ENCODE measurements at places on chromosomes 7 and 10.

- no peak for DNase-seq
These were observed 49.5 kb downstream of the GNAI1 start for GRCh38 chr7:80183900-80184685.

- DNase-seq = no peak
These were observed 92.9 kb downstream of the SMURF1 start for GRCh38 chr7:99050971-99051370.

- DNase-seq = no peak
These were observed 29.9 kb downstream of the TCF7L2 start for GRCh38 chr10:112979927-112980326.

DNA sequence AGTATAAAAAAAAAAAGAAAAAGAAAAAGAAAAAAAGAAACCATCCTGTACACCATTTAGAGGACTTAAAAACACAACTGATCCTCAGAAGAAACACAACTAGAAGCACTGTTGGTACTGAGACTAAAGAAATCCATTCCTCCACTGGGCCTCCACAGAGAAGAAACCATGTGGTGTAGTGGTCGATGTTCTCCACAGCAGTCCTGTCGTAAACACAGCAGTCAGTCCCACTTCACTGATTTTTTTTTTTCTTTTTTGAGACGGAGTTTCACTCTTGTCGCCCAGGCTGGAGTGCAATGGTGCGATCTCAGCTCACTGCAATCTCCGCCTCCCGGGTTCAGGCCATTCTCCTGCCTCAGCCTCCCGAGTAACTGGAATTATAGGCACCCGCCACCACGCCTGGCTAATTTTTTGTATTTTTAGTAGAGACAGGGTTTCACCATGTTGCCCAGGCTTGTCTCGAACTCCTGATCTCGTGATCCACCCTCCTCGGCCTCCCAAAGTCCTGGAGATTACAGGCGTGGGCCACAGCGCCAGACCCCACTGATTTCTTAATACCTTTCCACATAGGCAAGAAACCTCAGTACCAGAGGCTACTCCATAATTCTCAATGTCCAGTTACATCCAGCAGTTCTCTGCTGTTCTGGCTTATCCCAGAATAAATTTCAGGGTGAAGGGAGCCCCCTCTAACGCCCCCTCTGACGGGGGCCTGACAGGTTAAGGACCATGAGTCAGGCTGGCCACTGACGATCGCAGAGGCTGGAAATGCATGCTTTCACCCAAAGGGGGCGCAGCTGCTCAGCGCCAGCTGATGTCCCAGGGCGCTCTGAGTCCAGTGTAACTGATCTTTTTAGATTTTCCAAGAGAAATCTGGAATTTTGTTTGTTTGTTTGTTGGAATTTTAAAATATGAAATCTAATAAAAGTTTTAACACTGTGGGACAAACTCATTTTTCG is 24.8 kb upstream of the FFAR4 start:
- no peak for DNase-seq

DNA sequence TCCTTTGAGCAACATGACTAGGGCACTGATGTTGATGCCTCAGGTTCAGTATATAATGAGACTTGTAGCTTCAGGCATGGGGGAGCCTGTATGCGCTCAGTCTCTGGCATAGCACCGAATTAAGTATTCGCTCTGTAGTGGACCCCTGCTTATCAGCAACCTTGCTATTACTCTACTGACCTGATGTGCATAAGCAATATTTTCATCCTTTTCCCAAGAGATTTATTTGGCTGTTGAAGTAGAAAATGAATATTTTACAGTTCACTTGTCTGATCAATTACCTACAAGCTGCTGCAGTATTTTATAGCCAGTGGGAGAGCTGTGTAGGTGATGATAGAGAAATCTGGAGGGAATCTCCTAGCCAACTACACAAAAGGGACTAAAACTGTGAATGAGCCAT is 781.6 kb upstream of the PHF14 start:
- no peak for DNase-seq

- peak; percentile 24 for DNase-seq
These were observed 39.8 kb downstream of the MAD1L1 start for GRCh38 chr7:2192831-2193534.

- no peak for DNase-seq
These were observed 34.0 kb downstream of the FAM20C start for GRCh38 chr7:226281-226895.

- DNase-seq = no peak
These were observed 89.1 kb upstream of the NANOS1 start for GRCh38 chr10:118940386-118940785.

DNA sequence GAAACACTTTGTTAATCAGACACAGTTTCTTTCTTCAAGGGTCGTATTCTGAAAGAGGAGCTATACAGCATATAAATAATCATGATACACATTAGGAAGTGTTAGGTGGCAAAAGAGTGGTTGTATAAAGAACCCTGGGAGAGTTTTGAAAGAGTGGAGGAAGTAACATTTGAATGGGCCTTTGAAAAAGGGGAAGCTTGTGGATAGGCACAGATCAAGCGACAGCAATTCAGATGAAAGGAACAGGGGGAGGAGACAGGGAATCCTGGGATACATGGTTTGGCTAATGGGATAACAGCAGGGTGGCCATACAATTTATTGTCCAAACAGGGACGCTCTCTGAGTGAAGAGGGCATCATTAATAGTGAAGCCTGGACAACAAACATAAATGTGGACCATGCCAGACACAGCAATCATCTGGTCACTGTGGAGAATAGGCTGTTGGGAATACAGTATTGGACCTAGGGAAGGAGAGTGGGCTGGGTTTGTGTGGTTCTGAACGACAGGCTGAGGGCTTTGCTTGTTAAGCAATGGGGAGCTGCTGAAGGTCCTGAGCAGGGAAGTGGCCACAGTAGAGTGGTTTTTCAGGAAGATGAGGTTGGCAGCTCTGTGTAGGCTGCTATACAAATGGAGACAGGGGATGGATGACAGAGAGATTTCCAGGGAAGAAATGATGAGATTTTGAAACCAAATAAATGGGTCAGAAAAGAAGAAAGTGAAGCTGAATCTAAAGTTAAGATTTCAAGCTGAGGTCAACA is 75.9 kb downstream of the ICA1 start:
- DNase-seq = no peak

- DNase-seq = no peak
These were observed 14.4 kb upstream of the MTERF1 start for GRCh38 chr7:91894781-91895480.

- DNase-seq = no peak
These were observed 117.3 kb downstream of the FAM53B start for GRCh38 chr10:124626759-124627380.

DNA sequence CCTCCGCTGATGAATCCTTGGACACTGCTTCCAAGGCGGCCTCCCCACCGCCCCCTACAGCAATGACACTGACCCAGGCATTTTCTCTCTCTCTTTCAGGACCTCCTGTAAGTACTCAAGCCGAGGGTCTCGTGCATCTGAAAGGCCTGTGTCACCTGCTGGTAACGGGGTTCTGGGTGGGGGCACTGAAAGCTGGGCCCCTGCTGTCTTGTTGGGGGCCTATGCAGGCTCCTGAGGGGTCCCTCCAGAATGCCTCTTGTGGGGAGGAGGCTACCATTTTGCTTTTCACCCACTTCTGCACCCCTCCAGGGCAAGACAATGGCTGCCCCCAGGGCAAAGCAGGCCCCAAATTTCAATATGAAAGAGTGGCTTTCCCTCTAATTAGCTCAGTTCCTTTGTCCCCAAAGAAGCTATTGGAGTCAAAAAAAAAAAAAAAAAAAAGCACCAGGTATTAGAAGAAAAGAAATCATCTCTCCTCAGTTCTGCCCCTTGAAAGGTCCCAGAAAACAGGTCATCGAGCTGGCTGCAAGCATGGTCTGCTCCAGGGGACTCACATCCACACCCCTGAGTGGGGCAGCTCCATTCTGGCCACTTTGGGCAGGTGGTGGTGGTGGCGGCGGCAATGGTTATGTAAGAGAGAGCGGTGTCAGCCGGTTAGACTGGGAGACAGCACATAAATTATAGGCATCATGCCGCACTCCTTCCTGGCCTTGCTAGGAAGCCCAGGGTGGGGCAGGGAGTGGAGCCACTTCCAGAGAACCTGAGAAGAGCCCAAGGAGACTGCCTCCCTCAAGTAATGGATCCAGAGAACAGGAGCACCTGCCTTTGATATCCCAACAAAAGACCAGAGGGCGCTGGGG is 66.2 kb downstream of the COL13A1 start:
- DNase-seq = no peak

GRCh38 chr7:42869131-42870020 is 42.5 kb downstream of the C7orf25 start:
- no peak for DNase-seq

- DNase-seq = no peak
These were observed 47.6 kb downstream of the VOPP1 start for GRCh38 chr7:55524558-55525310.

DNA sequence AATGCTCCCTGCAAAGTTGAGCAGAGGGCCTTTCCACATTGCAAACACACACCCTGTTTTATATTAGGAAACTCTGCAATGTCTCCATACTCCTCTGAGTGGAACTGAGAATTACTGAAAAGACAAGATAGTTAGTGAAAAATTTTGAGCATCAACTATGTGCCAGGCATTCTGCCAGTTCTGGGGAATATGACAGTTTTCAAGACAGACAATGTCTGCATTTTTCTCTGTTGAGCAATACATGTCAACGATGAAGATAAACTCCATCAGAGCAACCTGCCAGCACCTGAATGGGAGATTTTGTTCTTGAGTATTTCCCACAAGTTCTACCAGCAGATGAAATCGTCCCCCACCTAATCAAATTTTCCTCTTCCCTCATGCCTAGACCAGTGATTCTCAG is 203.4 kb upstream of the BMPER start:
- no peak for DNase-seq

DNA sequence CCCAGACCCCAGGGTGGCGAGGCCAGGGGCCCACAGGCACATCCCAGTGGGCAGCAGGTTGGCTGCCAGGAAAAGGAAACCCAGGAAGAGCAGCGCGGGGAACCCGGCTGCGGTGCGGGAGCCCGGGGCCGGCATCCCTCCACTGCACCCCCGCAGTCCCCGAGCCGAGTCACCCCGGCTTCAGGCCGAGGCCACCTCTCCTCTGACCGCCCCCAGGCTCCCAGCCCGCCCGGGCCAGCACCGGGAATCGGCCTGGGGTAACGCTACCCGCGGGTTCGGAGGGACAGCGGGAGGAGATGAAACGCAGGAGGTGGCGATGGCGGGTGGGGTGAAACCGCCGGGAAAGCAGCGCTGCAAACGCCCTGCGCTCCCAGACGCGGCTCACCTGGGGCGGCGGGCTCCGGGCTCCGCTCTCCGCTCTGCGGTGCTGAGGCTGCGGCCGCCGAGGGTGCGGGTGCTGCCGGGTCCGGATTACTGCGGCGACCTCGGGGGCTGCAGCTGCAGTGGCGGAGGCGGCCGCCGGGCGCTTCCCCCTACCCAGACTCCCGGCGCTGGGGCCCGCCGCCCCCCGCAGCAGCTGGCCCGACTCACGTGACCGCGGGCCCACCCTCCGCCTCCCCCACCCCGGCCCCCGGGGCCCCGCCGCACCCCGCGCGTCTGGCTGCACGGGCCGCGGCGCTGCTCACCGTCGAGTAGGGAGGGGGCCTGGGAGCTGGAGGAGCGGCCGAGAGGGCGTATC is at the start of gene SCRN1:
Gene SCRN1, minus strand, starts transcription at position 545 of the 739 bp plus-strand sequence. CDS start 20,734 bp downstream, outside the sequence.
- DNase-seq = peak; percentile 65

GRCh38 chr10:3009341-3009740 is 58.0 kb upstream of the PFKP start:
- DNase-seq = no peak

- peak; percentile 47 for DNase-seq
These were observed 40.7 kb downstream of the SGMS1 start for GRCh38 chr10:50582766-50583762.

DNA sequence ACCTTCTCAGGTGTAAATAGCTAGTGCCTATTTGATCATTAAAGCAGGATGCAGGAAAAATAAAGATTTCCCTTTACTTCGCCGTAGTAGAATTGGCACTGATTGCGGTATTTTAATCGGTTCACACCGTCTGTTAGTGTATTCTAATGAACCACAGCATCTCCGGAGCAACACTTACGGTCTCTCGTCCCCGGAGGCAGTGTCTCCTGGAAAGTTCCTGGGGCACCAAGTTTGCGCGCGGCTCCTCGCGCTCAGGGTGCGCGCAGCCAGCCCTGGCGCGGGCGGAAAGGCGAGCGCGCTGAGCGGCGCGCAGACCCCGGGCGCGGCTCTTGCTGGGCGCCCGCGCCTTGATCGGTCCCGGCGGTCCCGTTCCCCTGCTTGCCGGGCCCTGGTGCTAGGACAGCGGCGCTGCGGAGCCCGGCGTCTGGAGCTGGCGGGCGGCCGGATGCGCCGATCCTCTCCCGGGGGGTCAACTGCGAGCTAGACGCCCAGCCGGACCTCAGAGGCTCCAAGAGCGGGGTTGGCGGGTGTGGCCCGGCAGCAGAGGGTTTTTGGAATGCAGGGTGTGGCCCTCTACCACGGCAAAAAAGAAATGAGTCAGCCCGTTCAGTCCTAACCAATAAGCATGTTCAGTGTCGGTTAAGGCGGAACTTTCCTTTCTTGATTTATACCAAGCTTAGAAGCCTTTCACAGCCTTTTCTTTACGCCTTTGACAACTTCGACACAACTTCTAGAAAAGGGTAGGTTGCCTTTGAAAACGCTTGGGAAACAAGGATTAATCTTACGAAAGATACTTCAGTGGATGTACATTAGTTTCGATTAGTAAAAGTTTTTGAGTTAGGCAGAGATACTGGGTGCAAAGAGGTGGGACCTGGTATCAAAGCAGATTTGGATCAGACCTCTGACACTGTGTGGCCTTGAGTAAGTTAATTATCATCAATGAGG is 166.8 kb upstream of the ASAH2 start:
- peak; percentile 87 for DNase-seq

GRCh38 chr7:115462301-115463015 is 540.6 kb downstream of the MDFIC start:
- no peak for DNase-seq

DNA sequence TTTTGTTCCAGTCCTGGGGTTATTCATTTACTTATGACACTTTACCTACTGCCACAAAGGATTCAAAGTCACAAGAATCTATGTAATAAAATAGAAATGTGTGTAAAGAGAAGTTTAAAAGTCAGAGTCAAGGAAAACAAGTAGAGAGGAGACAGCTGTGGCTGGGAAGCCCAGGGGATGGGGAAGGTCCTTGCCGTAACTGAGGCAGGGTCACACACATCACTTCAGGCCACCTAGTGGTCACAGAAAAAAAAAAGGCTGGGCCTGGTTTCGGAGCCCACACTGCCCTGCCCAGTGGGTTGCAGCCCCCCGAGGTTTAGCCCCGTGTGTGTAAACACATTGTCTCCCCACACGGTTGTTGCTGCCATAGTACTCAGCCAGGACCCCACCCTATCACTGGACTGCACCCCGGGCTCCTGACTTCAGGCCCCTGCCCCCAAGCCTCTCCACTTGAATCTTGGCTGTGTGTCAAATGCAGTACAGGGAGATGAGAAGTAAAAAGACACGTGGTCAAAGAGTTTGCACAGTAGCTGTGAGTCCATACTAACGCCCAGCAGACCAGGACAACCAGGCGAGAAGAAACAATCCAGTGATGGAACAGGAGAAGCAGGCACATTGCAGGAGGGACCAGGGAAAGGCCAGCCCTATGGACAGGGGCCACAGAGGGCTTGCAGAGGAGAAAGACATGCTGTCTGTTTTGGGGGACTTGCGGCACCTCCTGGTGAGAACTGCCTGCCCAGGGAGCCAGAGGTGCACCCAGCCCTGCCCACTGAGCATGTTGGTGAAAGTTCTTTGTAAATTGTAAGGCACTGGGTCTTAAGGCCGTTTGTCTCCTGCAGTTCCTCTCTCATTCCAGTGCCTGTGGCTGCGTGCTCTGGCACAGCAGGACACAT is 91.4 kb upstream of the MACROH2A2 start:
- DNase-seq = peak; percentile 41

All from Caco-2 (cell line).